WERI-Rb-1 (cell line): ENCODE measurements at places on chromosomes 11 and 22.

- no peak for DNase-seq
These were observed 7.1 kb upstream of the LTO1 start for GRCh38 chr11:69682221-69682620.

- no peak for DNase-seq
These were observed 43.4 kb upstream of the TMPRSS4 start for GRCh38 chr11:118033443-118033842.

GRCh38 chr11:118436639-118437207 is 431 bp downstream of the KMT2A start:
- peak; percentile 18 for DNase-seq

GRCh38 chr22:43592476-43592875 is 180.7 kb downstream of the MPPED1 start:
- DNase-seq = no peak

DNA sequence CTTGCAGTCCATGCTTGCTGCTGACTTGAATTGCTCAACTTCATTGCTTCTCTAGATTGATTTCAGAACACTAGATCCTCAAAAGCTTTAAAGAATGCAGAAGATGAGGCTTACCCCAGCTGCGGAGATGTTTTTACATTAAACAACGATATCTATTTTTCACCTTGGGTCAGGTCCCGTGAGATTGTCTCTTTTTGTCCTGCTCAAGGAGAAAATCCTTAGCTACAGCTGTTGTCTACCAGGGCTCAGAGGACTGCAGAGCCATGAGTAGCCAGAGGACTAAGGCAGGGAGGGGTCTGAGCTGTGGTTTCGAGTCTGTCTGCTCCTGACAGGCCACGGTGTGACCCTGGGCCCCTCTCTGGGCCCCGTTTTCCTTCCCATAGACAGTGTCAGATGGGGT is 51.4 kb downstream of the PKNOX2 start:
- no peak for DNase-seq

DNA sequence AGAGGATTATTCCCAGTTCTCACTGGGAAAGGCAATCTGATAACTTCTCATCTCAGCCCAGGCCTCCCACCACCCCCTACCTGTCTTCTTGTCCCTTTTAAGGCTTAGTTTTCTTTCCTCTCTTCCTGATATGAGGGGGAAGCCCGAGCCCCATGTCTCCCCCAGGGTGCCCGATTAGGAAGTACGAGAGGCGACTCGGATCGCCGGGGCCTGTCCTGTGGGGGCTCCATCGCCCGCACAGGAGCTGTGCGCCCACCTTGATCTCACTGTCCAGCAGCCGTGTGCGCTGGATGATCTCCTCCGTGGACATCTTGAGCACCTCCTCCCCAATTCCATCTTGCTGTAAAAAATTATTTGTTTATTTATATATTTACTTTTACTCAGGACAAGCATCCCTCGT is 628 bp downstream of the PSMC3 start:
- DNase-seq = no peak

DNA sequence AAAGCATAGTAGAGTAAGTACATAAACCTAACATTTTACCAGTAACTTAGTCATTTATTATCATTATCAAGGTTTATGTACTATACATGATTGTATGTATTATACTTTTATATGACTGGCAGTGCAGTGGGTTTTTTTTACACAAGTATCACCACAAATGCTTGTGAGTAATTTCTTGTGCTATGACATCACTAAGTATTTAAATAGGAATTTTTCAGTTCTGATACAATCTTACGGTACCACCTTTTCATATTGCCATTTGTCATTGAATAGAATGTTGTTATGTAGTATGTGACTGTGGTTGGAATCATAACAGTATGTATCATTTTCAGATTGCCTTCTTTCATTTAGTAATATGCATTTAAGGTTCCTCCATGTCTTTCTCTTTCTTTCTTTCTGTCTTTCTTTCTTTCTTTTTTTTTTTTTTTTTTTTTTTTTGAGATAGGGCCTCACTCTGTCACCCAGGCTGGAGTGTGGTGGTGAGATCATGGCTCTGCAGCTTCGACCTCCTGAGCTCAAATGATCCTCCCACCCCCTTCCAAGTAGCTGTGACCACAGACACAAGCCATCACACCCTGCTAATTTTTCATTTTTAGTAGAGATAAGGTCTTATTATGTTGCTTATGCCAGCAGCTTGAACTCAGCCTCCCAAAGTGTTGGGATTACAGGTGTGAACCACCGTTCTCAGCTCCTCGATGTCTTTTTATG is 18.6 kb downstream of the ATM start:
- no peak for DNase-seq

- DNase-seq = no peak
These were observed 72.7 kb upstream of the PITPNB start for GRCh38 chr22:27991586-27992293.

GRCh38 chr11:460331-461199 is 10.5 kb downstream of the PTDSS2 start:
- no peak for DNase-seq

- DNase-seq = no peak
These were observed 450 bp downstream of the CBX6 start for GRCh38 chr22:38871360-38872171.

DNA sequence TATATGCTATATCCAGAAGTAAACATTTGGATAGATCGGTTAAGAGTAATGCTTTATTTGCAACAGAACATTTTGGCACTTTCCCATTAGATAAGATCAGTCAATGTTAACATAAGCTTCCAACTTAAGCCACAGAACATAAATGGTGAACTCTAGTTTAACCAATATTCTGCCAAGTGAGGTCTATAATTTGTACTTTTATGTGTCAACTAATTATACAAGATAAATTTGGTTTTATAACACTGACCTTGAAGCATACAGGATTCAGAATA is 23.5 kb upstream of the BLID start:
- DNase-seq = no peak

DNA sequence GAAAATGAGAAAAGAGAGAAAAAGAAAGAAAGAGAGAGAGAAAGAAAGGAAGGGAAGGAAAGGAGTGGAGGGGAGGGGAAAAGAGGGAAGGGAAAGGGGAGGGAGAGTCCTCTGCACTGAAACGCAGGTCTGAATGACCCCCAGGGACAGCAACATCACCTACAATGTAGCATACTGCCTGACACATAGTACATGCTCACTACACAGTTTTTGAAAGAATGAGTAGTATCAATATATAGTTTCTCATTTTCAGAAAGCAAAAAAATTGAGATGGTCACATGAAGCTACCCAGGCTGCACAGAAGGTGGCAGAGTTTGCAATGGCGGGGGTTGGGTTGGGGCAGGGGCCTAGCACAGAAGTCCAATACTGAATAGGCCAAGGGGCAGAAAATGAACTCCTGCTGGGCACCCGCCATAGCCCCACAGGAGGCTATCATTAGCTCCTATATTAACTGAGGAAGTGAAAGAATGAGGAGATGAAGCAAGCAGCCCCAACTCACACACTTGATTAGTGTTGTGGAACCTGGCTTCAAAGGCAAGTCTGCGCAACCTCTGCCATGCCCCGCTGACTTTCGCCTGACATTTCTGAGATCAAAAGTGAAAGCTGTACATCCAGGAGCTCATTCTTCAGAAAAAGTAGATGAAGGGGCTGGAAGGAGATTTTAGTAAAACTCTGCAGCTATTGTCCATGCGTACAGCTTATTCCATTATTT is 241.2 kb upstream of the SYN3 start:
- peak; percentile 12 for DNase-seq

DNA sequence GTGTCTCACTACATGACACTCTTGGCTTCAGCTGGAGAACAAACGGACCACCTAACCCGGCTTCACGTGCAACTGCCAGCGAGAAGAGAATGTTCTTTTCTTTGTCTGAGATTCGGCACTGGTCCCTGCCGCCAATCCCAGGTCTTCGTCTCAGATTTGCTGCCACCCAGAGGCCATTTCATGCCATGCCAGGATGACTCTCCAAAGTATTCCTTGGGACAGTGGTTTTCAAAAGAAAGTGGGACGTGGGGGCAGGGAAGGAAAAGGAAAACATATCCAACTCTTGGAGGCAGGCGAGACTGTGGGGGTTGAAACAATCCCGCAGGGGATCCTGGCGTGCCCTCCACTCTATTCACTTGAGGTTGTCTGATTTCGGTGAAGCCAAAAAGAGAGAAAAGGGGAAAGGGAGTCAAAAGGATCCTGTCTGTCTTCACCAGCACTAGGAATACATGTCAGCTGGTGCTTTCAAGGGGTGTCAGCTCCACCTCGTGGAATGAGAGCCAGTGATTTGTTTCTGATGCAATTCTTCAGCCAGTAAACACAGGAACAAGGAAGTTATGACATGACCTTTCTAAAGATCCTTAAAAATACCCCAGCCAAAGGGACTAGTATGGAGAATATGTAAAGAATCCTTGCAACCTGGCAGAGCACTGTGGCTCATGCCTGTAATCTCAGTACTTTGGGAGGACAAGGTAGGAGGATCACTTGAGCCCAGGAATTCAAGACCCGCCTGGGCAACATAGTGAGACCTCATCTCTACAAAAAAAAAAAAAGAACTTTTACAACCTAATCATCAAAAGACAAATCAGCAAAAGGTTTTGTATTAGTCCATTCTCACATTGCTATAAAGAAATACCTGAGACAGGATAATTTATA is 41.0 kb upstream of the APLNR start:
- DNase-seq = peak; percentile 81

GRCh38 chr11:77030834-77031414 is 3.3 kb upstream of the B3GNT6 start:
- DNase-seq = no peak

- peak; percentile 37 for DNase-seq
These were observed 88.9 kb downstream of the KCNQ1 start for GRCh38 chr11:2533587-2534133.

- no peak for DNase-seq
These were observed 6.9 kb upstream of the COPB1 start for GRCh38 chr11:14506532-14506931.

- DNase-seq = no peak
These were observed 4.0 kb downstream of the ANO3 start for GRCh38 chr11:26335903-26336302.

- DNase-seq = no peak
These were observed 10.2 kb downstream of the ALDH3B2 start for GRCh38 chr11:67664213-67664585.

DNA sequence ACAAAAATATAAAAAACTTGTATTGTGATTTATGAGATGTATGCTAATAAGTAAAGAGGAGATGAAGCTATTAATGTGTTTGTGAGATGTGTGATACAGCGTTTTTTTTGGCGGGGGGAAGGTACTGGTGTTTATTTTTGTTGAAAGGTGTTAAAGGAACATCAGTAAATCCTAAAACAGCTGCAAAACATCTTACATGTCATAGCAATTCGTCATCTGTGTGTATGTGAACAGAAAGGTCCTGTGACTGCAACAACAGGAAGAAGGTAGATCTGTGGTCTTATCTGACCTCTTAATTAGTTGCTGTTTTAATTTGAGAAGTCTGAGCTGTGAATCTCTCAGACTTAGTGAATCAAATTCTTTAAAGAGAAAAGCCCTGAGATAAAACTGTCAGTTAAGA is 1041.1 kb downstream of the JRKL start:
- DNase-seq = no peak

DNA sequence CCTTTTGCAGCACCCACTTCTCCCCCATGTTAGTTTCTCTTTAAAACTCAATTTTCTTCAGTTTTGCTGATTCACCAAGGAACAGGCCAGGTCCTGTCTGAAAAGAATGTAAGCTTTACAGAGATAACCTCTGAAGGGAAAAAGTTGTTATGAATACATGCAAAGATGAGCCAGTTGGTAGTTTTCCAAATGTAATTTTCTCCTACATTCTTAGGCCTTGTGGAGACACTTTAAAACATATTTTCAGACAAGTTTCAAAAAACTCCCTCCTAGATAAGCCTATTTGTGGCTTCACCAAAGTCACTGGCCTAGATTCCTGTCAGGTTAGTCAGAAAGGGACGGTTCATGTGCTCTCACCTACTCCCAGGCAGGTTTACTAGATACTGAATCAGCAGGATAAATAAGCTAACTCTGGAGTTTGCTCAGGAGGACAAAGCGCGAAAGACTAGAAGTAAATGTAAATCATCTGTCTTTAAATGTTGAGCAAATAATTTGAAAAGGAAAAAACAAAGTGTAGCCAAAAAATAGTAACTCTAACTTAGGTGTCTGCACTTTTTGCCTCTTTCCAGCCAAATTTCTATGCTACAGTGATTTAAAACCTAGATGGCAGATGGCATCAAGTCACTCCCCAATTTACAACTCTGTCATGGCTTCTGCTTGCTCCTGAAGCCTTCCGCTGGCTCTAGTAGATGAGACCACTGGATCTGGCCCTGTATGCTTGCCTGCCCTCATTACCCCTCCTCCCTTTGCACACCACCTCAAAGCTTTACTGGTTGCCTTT is 4.9 kb upstream of the ATP6V1E1 start:
- no peak for DNase-seq

GRCh38 chr11:61951484-61952135 is 1.5 kb downstream of the BEST1 start:
- DNase-seq = peak; percentile 50

GRCh38 chr11:2360081-2360642 is 16.9 kb upstream of the CD81 start:
- no peak for DNase-seq

DNA sequence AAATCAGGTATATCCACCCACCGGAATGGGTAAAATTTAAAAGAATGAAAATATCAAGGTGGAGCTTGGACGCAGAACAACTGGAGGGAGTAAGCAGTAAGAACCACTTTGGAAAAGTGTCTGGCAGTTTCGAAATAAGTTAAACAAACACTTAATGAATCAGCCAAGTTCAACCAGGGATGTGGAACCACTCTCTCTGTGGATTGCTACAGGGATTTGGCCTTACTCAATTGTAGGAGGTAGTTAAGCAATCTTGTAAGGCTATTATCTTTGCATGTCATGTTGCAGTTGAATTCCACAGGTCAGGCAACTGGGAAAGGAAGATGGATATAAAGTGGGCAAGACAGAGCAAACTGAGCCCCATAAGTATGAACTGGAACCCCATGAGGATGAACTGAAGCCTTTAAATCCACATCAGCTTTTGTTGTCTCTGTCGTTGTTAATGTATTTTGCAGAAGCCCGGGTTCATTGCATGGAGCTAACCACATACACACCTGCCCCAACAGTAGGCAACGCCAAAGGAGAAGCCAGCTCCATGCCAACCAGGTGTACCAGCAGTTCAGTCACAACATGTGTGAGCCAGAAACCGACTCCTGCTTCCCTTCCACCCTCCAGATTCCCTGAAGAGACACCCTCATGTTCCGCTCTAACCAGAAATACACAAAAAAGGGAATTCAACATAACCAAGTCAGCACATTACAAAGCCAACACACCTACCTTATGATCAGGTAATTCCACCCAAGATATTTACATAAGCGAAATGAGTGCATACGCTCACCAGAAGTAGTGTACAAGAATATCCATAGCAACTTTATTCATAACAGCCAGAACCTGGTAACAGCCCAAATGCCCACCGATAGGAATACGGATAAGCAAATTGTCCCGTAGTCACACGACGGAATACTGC is 8.0 kb upstream of the SLC43A3 start:
- DNase-seq = no peak

- DNase-seq = no peak
These were observed 32.3 kb downstream of the CCDC34 start for GRCh38 chr11:27330633-27331270.
